ENCODE measurements at places on chromosomes 12 and 14. TPM values are rescaled to one million over a fixed set of nuclear protein-coding genes. Genes with fewer than 3 reads are reported as not detected.

DNA sequence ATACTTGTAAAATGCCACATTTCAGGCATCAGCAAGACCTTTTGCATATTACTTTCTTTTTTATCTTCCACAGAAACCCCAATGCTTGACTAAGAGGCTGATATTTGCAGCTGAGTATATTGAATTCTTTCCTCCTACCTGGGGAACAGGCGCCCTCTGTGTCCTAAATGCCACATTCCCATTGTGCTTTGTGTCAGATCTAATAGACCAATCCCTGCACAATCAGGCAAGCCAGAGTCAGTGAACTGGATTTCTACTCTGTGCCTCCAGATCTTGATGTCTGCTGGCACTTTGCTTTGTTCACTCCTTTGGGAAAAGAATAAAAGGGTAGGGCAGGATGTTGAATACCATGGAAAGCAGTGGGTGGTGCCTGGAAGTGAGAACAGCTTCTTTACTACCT is 22.4 kb upstream of the TAS2R42 start:
- DNase-seq: no peak

DNA sequence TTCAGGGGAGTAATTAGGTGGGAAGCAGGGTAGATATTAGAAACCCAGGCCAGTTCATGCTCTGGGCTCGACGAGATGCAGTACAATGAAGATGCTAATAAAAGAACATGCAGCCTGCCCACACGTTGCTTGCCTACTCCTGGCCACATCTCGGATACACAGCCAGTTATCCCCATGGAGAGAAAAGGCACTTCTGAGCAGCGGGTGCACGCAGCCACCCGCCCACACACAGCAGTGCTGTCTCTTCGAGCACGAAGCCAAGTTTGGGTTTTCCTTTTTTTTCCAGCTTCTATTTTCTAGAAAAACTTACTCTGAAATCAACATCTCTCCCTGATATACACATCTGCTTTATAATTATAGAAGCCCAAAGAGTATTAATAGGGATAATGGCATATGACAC is 85.7 kb downstream of the CIT start:
- no peak for DNase-seq

- no peak for DNase-seq
Observed at GRCh38 chr12:89950421-89950820, 241.8 kb upstream of the ATP2B1 start.

DNA sequence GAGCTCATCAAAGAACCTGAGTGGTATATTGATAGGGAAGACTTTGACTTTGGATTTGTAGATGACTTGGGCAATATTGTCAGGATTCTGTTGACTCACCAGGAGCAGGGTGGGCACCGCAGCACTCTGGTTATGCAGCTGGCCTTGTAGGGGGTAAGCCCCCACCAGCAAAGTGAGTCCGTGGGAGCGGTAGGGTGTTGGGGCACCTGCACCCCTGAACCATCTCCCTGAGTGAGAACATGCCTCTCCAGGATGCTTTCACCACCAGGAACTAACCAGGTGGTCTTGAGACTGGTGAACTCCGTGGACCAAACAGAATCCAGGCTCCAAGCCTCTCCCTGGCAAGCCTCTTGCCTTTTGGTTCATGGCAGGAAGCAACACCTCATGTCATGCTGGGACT is 44.0 kb upstream of the EIF5 start:
- no peak for DNase-seq

GRCh38 chr14:69771136-69771535 is 4.2 kb downstream of the SRSF5 start:
- no peak for DNase-seq

DNA sequence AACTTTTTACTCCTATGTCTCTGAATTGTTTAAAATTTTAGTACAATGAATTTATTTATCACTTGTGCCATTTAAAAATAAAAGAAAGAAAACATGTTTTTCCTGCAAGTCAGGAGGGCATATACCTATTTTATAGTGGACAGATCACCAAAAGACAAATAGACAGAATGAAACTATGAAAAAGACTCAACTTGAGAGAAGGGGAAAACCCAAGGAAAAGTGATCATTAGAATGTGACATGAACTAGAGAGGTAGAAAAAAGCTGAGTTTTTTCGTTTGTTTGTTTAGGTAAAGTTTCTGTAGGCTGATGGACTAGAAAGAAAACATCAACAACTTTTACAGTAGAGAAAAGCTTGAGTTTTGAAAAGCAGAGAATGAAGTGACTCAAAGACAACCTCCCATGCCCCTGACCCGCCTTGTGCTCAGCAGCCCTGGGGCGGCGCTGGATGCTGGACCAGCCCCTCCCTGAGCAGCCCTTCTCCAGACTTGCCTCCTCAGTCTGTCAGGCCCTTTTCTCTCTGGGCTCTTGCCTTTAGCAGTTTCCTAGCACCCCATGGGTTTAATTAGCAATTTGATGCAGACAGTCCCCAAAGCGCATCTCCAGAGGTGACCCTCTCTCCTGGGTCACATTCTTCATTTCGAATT is 95.1 kb upstream of the ARID2 start:
- DNase-seq: no peak

GRCh38 chr14:60644666-60645065 is 4.6 kb downstream of the SIX1 start:
- no peak for DNase-seq

- no peak for DNase-seq
Observed at GRCh38 chr12:41983856-41984255, 160.8 kb downstream of the GXYLT1 start.

DNA sequence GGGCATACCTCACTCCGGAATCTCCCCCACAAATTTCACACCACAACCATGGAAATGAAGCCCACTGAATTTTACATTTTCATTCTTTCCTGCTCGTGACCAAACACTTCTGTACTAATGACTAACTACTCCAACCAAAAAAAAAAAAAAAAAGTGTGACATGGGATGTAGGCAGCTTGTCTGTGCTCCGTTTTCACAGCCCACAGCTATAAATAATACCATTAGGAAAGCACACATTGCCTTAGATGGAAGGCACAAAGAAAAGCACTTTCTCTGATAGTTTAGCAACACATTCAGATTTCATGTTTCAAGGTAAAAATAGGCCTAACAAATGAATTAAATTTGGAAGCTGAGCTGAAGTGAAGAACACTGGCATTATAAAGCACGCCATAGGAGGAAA is 42.5 kb downstream of the DUSP6 start:
- no peak for DNase-seq

DNA sequence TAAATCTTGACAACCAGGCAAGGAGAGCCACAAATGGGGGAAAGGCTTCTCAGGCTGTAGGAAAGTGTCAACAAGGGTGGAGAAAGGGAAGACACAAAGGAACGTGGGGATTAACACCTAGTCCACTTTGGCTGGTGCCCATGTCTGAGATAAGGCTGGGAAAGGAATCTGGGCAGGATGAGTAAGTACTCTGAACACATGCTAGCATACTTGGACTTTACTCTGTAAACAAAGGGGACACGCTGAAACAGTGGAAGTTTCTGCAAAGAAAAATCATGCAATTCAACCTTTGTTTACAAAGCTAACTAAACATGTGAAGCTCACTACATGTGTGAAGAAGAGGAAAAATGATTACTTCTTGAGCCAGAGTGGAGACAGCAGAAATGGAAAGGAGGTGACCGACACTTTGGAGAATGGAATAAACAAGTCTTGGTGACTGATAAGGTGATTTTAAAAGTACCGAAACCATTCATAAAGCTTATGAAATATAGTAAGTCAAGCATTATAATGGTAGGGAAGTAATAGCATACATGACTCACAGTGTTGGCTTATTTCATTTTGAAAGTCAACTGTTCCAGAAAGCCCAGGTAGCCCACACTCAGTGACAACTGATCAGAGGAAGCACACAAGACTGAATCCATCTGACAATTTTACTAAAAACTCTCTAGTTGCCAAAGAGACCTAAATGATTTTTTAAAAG is 13.2 kb downstream of the CPNE8 start:
- no peak for DNase-seq

DNA sequence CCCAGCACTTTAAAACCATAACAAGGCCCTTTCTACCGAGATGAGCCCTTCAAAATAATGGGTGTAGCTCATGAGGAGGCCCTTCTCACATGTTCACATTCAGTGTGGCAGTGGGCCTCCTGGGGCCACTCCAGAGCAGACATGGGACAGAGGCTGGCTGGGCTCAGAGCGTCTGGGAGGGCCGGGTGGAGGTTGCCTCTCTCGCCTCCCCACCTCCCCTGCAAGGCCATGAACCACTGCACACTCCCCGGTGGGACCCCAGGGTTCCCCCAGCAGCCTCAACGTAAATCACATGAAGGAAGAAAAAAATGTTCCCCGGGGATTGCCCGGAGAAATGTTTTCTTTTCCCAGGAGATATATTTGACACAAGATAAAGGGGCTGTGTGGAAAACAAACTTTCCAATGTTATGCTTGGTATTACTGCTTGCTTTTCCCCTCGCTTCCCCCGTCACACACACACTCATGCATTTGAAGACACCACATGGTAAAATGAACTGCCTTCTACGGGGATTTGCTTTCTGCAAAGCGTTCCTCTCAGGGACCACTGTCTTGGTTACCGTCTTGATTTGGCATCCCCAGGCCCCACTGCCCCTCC is 190.7 kb upstream of the CCND2 start:
- no peak for DNase-seq

GRCh38 chr12:131218026-131218922 is 264.6 kb downstream of the ADGRD1 start:
- DNase-seq: peak; percentile 63

GRCh38 chr12:5034603-5035002 is 9.1 kb upstream of the KCNA5 start:
- no peak for DNase-seq

DNA sequence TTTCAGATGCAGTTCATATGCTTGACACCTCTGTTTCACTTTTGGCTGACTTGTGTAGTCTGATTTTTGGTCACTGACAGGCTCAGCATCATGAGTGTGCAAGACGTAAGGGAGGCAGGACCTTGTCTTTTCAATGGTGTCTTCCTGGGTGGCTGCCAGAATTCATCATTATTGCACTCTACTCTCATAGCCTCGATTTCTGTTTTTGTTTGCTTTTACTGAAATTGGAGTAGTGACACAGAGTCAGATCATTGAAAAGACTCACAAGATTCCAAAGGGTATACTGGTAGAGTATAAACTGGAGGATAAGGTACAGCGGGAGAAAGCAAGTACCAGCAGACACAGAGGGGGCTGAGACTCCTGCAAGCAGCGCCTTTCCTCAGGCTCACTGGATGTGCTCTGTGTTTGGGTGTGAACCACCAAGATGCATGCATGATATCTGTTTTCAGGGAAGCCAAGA is 126.3 kb upstream of the FGD4 start:
- DNase-seq: peak; percentile 37

DNA sequence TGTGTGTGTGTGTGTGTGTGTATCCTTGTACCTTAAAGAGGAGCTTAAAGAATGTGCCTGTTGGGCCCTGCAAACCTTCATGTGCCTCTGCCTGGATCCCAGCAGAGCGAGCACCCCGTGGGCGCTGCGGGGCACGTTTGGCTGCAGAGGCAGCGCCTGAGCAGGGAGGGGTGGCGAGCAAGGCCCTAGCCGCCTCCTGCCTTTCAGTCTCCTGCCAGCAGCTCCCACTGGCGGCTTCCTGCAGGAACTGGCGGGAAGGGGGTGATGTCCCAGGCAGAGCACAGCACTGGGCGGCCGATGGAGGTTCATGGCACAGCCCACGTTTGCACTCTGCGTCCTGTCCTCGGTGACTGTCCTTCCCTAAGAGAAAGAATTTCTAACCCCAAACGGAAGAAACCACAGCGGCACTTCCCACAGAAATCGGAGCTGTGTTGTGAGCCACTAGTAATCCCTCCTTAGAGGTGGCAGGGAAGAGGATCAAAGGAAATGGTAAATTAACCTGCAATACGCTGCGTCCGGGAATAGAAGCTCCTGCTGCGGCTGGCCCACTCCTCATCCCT is 19.8 kb downstream of the ZBTB42 start:
- DNase-seq: peak; percentile 63

DNA sequence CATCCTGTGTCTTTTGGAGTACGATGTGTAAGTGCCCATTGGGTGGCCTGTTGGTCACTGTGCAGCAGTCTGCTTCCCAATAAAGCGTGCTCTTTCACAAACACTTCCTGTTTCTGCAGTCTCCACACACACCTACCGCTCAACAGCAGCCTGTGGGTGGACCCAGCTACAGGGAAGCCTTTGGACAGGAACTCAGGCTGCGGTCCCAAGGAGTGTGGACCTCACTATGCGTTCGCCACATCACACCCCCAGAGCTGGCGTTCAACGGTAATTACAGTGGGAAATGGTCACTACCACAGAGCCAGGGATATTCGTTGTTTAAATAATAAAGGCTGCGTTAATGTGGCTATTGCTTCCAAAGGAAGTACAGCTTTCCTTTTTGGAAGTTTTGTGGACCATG is 16.2 kb downstream of the PSMC1 start:
- no peak for DNase-seq

GRCh38 chr14:105855893-105856675 is 329.7 kb downstream of the TMEM121 start:
- no peak for DNase-seq

DNA sequence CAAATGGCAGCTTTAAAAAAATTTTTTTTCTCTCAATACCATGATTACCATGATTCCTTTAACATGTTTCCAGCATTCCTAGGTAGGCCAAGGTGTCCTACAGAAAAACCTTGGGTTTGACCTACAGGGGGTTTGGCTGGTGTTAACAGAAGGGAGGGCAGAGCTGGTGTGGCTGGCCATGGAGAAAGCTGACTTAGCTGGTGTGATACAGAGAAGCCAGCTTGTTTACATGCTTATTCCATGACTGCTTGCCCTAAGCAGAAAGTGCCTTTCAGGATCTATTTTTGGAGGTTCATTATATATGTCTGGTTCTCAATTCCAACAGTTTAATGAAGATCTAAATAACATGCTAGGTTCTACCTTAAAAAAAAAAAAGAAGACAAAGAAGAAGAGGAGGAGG is 68.6 kb downstream of the EEA1 start:
- DNase-seq: no peak

- DNase-seq: no peak
Observed at GRCh38 chr14:68853749-68854148, 60.9 kb upstream of the ZFP36L1 start.

GRCh38 chr14:69005432-69006148 is 26.5 kb upstream of the ACTN1 start:
- DNase-seq: no peak

DNA sequence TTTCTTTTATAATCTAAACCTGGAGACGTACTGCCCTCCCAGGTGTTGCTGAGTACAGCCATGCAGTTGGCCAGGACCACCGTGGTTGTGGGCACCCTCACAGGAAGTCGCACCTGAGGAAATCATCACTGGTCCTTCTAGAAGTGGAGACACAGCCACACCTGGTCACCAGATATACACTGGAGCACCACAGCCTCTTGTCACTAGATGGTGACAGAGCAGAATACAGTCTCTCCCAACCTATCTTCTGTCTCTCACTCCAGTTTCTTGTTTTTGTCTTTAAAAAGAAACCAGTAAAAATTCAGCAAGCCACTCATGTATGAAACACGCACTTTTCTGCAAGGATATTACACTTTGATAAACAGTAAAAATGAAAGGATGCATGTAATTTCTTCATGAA is 43.1 kb upstream of the GPHB5 start:
- DNase-seq: no peak

- DNase-seq: no peak
Observed at GRCh38 chr14:68703093-68703492, 89.8 kb downstream of the ZFP36L1 start.

C12orf56 gene
- 1.1 TPM for total RNA-seq

TMTC1 gene
- 19.8 TPM for total RNA-seq

DENND5B gene
- total RNA-seq: 16.2 TPM

ANKRD9 gene
- 37.0 TPM for total RNA-seq

All from H1 (cell line).